Adrenal gland (tissue), 19 donors: ENCODE measurements at places on chromosomes 6 and 20. TPM values are rescaled to one million over a fixed set of nuclear protein-coding genes. Genes with fewer than 3 reads are reported as not detected.

DNA sequence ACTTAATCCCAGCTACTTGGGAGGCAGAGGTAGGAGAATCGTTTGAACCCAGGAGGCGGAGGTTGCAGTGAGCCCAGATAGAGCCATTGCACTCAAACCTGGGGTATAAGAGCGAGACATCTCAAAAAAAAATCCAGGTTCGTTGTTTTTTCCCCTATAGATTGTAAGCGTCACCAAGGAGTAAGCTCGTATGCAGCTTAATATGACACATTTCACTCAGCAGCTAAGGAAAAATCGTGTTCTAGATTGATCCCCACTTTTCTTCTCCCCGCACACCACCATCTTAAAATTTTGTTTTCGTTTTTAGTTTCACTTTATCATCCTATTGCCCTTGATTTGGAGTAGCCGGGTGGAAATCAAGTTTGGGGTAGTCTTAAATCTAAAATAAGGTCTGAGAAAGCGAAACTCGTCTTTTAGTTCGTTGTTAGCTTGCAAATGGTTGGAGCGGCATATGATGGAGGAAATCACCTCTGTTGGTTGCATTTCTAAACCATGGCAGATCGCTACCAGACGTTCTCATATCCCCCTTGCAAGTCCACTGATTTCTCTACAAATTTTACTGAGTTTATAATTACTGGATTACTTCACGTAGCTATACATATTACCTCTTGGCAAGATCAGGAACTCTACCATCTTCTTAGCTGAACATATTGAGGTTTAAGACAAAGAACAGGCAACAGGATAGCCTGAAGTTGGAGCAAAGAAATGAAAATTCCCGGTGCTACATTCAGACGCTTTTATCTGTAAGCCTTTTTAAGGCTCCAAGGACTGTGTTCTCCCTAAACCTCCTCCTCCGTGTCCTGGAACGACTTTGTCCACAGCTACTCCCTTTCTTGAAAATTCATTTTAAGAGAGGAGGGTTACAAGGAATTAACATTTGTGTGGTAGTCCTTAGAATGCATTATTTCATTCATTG, 91.1 kb upstream of the BTN3A2 start:
- H3K4me1 ChIP-seq, result peaks cover 7% of the 10 kb centered on the region
- H3K36me3 ChIP-seq, result no peaks in the 10 kb centered on the region
- H3K27ac ChIP-seq, result peak overlapping the region; percentile 95
- H3K4me3 ChIP-seq, result peak overlapping the region; percentile 37

AGER gene
- total RNA-seq, result 3.4 TPM

- H3K4me1 ChIP-seq, result no peaks in the 10 kb centered on the region
- H3K27me3 ChIP-seq, result no peaks in the 10 kb centered on the region
- H3K4me3 ChIP-seq, result no peak overlapping the region
- H3K36me3 ChIP-seq, result no peaks in the 10 kb centered on the region
- H3K27ac ChIP-seq, result no peak overlapping the region
- DNase-seq, result peak; percentile 63
Measured at GRCh38 chr6:56314683-56315523, 67.5 kb upstream of the COL21A1 start.

GRCh38 chr6:169795196-169795595, 43.8 kb downstream of the ERMARD start:
- no peaks in the 10 kb centered on the region for H3K27me3 ChIP-seq
- no peak overlapping the region for H3K4me3 ChIP-seq
- H3K36me3 ChIP-seq, result no peaks in the 10 kb centered on the region

- no peaks in the 10 kb centered on the region for H3K36me3 ChIP-seq
- no peak overlapping the region for H3K27ac ChIP-seq
- no peaks in the 10 kb centered on the region for H3K4me1 ChIP-seq
- no peak overlapping the region for H3K4me3 ChIP-seq
- DNase-seq, result no peak
Measured at GRCh38 chr6:155801046-155801445, 345.4 kb upstream of the NOX3 start.

GRCh38 chr20:3275966-3276679, 37.1 kb upstream of the SLC4A11 start:
- H3K4me3 ChIP-seq, result no peak overlapping the region
- H3K4me1 ChIP-seq, result no peaks in the 10 kb centered on the region
- H3K27me3 ChIP-seq, result no peaks in the 10 kb centered on the region
- no peak for DNase-seq

GRCh38 chr6:41624621-41625380, 13.5 kb upstream of the MDFI start:
- H3K36me3 ChIP-seq, result no peaks in the 10 kb centered on the region
- H3K4me3 ChIP-seq, result no peak overlapping the region
- no peaks in the 10 kb centered on the region for H3K4me1 ChIP-seq
- H3K27ac ChIP-seq, result no peak overlapping the region

LPA gene
- total RNA-seq, result 0.26 TPM

GRCh38 chr20:60136645-60137401, 178.6 kb downstream of the CDH26 start:
- H3K36me3 ChIP-seq, result no peaks in the 10 kb centered on the region
- DNase-seq, result peak; percentile 58
- no peak overlapping the region for H3K27ac ChIP-seq

DNA sequence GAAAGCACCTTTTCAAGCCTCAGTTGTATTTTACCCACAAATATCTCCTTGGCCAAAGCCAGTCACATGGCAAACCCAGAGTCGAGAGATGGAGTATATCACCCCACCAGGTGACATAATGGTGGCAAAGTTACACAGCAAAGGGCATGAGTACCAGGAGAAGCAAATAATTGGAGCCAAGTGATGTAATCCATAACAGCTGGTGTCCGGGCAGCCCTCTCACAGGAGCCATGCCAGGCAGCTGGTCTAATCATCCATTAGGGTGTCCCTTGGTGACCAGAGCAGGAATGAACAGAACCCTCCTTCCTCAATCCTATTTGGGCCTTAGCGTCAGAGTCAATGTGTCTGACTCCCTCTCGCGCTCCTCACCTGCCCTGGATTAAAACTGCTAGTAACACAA, 272.1 kb downstream of the LRFN2 start:
- H3K36me3 ChIP-seq, result no peaks in the 10 kb centered on the region
- no peaks in the 10 kb centered on the region for H3K4me1 ChIP-seq
- H3K27ac ChIP-seq, result no peak overlapping the region

GRCh38 chr20:48486065-48486464, 341.7 kb downstream of the PREX1 start:
- no peaks in the 10 kb centered on the region for H3K27me3 ChIP-seq
- no peak overlapping the region for H3K4me3 ChIP-seq
- H3K4me1 ChIP-seq, result no peaks in the 10 kb centered on the region
- DNase-seq, result no peak
- no peak overlapping the region for H3K27ac ChIP-seq

LGSN gene
- not detected for total RNA-seq

C6orf141 gene
- total RNA-seq, result not detected

DNA sequence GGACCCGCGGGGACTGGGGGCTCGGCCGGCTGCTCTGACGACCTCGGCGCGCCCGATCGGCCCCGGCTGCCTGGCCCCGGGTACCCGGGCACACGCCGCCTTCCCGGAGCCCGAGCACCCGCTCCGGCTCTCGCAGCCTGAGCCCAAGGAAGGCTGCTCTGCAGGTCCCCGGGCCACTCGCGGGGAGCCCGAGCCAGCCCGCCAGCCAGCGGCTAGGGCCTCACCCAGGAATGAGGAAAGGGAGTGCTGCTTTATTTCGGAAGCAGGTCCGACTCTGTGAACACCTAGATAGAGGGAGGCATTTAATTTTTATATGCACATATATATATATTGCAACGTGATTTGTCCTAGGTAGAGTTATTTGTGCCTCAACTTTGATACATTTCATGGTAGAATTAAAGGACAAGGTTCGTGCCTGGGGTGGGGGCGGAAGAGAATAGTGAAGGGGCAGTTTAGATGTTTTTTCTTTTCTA, 15.5 kb downstream of the FOXA2 start:
- no peaks in the 10 kb centered on the region for H3K36me3 ChIP-seq
- H3K27ac ChIP-seq, result no peak overlapping the region
- H3K4me3 ChIP-seq, result no peak overlapping the region
- no peaks in the 10 kb centered on the region for H3K4me1 ChIP-seq
- DNase-seq, result no peak
- H3K27me3 ChIP-seq, result peaks cover 64% of the 10 kb centered on the region

DNA sequence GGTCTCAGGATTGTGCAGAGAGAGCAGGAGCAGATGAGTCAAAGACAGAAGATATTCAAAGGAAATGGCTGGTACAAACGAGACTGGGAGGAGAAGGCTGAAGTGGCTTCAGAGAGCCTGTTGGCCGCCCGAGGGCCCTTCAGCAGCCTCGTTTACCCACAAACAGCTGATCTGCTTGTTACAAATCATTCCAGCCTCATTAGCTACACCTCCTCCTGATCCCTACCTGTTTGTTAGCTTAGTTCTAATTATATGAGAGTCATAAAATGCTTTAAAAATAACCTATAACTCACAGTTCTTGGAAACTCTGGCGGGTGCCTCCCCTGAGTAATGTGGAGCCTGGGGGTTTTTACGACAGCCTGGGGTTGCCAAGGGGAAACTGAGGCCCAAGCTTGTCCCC, 12.6 kb downstream of the GLP1R start:
- no peak overlapping the region for H3K4me3 ChIP-seq
- no peaks in the 10 kb centered on the region for H3K4me1 ChIP-seq
- no peak for DNase-seq
- H3K27me3 ChIP-seq, result no peaks in the 10 kb centered on the region
- no peaks in the 10 kb centered on the region for H3K36me3 ChIP-seq
- no peak overlapping the region for H3K27ac ChIP-seq

GRCh38 chr6:130322673-130323268, 43.0 kb upstream of the TMEM200A start:
- no peak overlapping the region for H3K27ac ChIP-seq
- DNase-seq, result peak; percentile 62
- no peak overlapping the region for H3K4me3 ChIP-seq
- no peaks in the 10 kb centered on the region for H3K4me1 ChIP-seq
- no peaks in the 10 kb centered on the region for H3K27me3 ChIP-seq

BCAS1 gene
- total RNA-seq, result not detected

SLC17A3 gene
- total RNA-seq, result 0.42 TPM

METTL24 gene
- 2.6 TPM for total RNA-seq

BRD2 gene
- total RNA-seq, result 181 TPM

DNA sequence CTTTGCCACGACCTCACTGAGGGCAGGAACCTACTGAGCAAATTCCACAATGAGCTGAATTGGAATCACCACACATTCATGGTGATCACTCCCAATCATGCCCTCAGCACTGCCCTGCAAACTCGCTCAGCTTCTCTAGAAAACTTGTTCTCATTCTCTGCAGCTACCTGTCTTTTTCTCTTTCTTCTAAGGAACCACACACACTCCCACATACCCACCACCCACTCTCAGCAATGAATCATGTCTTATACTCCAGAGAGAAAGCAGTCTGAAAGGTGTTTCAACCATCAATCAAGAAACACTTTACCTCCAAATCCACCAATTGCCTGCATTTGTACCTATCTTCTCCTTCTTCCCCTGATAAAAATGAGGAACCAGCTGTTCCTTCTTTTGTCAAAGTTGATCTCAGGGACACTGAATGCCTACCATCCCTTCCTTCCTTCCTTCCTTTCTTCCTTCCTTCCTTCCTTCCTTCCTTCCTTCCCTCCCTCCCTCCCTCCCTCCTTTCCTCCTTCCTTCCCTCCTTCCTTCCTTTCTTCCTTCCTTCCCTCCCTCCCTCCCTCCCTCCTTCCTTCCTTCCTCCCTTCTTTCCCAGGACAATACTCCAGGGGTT, 84.6 kb upstream of the SGK1 start:
- no peaks in the 10 kb centered on the region for H3K4me1 ChIP-seq
- H3K36me3 ChIP-seq, result no peaks in the 10 kb centered on the region
- DNase-seq, result no peak

NHSL1 gene
- 10.5 TPM for total RNA-seq

- no peaks in the 10 kb centered on the region for H3K27me3 ChIP-seq
- H3K4me3 ChIP-seq, result no peak overlapping the region
- no peaks in the 10 kb centered on the region for H3K4me1 ChIP-seq
Measured at GRCh38 chr6:127618729-127619128, 41.8 kb downstream of the C6orf58 start.

- H3K4me1 ChIP-seq, result no peaks in the 10 kb centered on the region
- no peaks in the 10 kb centered on the region for H3K36me3 ChIP-seq
Measured at GRCh38 chr20:61760731-61761130, 304.9 kb downstream of the TAF4 start.

DNA sequence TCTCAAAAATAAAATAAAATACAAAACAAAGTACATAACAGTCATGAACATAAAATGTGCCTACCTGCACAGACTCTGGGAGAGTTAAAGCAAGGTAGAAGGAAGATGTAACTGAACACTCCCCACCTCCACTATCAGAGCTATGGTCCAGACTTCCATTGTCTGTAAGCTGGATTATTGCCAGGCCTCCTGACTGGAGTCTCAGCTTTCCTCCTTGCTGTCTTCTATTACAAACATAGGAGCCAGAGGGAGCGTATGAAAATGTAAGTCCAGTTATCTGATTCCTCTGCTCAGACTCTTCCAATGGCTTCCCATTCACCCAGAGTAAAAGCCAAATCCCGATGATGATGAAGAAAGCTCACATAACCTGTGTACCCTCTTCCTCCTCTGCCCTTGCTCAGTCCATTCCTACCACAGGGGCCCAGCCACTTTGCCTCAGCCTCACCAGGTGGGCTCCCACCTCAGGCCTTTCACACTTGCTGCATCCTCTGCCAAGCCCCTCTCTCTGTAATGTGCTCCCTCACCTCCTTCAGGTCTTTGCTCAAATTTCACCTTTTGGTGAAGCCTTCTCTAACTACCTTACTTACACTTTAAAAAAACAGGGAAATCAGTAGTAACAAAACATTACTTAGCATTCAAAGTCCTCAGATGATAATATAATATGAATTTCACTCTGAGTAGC, 194.1 kb downstream of the RIMS1 start:
- no peak overlapping the region for H3K4me3 ChIP-seq
- no peak for DNase-seq
- peaks cover 3% of the 10 kb centered on the region for H3K27me3 ChIP-seq
- H3K36me3 ChIP-seq, result no peaks in the 10 kb centered on the region
- no peak overlapping the region for H3K27ac ChIP-seq

POU3F2 gene
- total RNA-seq, result not detected

DNA sequence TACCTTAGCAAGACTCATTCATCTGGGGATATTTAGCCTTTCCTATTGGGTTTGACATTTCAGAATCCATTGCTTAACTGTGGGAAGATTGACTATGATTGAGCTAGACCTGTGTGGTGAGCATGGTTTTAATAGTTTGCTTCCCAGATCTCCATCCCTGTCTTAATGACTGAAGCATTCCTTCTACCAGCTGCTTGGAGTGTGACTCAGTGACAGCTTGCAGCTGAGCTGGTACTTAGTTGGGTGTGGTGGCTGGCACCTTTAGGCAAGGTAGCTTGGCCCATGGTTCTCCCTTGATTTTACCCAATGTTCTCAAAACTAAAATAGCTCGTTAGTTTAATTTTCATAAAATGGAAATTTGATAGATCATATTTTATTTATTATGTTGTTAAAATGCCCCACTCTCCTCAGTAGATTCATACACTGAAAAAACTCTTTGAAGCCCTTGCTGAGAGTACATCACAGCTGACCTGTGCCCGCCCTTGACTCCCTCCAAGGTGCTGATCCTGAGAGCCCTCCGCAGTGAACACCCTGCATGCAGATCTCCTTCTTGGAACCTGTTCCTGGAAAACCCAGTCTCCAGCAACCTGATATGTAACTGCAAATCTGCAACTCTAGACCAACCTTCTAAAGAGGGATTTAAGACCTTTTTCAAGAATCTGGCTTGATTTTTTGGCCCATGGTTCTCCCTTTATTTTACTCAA, 19.1 kb downstream of the DOK5 start:
- no peak for DNase-seq
- no peak overlapping the region for H3K4me3 ChIP-seq
- no peaks in the 10 kb centered on the region for H3K27me3 ChIP-seq
- H3K27ac ChIP-seq, result no peak overlapping the region

DAAM2 gene
- 72.1 TPM for total RNA-seq
